Endothelial cell of umbilical vein (primary cell): ENCODE measurements at places on chromosomes 16 and 17. TPM values are rescaled to one million over a fixed set of nuclear protein-coding genes. Genes with fewer than 3 reads are reported as not detected.

TERB1 gene
- polyA plus RNA-seq = not detected in 2 replicates

ZP2 gene
- not detected in 2 replicates for polyA plus RNA-seq

IL34 gene
- polyA plus RNA-seq = 0.88 and 1.0 TPM in 2 replicates

CRYBA1 gene
- polyA plus RNA-seq = not detected in 2 replicates

OR4D1 gene
- not detected in 2 replicates for polyA plus RNA-seq

PPY gene
- not detected in 2 replicates for polyA plus RNA-seq

WNK4 gene
- polyA plus RNA-seq = 0.48 and 0.84 TPM in 2 replicates

TCAP gene
- polyA plus RNA-seq = 0.46 and 0.51 TPM in 2 replicates

ENKD1 gene
- 16.7 and 21.9 TPM in 2 replicates for polyA plus RNA-seq

KRT31 gene
- polyA plus RNA-seq = not detected in 2 replicates

FBXL16 gene
- polyA plus RNA-seq = 0.07 and 0.18 TPM in 2 replicates

CUEDC1 gene
- 15.8 and 16.5 TPM in 2 replicates for polyA plus RNA-seq
